HFFc6 (cell line): ENCODE measurements at places on chromosomes 13 and 19. TPM values are rescaled to one million over a fixed set of nuclear protein-coding genes. Genes with fewer than 3 reads are reported as not detected.

The KCNC3 gene
- not detected in 3 replicates for total RNA-seq

- no peak for DNase-seq
These were observed 111.3 kb upstream of the EDNRB start for GRCh38 chr13:78029901-78030300.

DNA sequence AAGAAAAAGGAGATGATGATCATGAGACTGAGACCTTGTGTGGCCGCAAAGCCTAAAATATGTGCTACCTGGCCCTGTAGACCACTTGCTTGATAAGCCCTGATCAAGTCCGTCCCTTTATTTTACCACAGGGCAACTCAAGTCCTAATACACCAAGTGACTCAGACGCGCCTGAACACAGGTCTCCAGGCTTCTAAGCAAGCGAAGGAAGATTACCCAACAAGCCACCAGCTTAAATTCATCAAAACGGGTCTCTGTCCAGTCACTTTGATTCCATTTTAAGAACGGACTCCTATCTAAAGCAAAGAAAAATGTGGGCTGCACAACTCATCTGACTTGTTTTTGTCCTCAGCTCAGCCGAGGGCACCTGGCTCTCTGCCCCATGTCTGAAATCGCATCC, 26.8 kb downstream of the SLC7A1 start:
- DNase-seq = no peak

DNA sequence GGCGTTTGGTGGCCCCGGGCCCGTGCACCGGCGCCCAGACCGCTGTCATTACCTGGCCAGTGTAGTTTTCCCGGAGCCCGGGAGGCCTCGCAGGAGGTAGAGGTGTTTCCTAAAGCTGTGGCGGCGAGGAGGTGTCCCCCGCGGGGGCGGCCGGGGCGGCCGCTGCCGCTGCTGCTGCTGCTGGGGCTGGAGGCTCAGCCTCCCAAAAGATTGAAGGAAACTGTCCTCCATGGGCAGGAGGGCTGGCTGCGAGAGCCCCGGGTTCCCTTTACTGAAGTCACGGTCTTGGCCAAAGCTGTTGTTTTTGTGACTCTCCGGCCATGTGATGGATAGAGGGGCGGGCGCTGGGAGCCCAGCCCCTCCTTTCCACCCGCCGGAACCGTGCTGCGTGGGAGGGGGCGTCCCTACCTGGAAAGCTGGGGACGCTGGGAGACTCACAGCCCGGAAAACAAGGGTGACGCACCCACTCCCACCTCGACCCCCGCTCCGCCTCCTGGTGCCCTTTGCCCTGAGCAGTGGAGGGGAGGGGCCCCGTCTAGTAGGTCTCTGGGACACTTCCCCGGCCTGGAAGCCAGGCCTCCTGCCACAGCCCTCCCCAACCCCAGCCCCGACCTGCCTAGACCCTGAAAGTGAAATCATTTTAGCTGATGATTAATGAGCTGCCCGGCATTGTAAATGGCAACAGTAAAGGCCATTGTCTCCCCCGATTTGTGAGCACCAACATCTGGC, at the start of gene N4BP2L1:
TSS of gene N4BP2L1 (minus strand) at position 279 of the 729 bp plus-strand sequence. CDS start at position 231, 48 bp downstream.
- DNase-seq = no peak

GRCh38 chr19:49391581-49392399, 3.7 kb downstream of the KASH5 start:
- DNase-seq = peak; percentile 49

The ZNF737 gene
- total RNA-seq = 2.4 to 3.0 TPM (median 3.0 TPM) in 3 replicates

- DNase-seq = no peak
These were observed 5.2 kb upstream of the CDC16 start for GRCh38 chr13:114229506-114229905.

The APC2 gene
- 0.17 to 0.47 TPM (median 0.30 TPM) in 3 replicates for total RNA-seq

DNA sequence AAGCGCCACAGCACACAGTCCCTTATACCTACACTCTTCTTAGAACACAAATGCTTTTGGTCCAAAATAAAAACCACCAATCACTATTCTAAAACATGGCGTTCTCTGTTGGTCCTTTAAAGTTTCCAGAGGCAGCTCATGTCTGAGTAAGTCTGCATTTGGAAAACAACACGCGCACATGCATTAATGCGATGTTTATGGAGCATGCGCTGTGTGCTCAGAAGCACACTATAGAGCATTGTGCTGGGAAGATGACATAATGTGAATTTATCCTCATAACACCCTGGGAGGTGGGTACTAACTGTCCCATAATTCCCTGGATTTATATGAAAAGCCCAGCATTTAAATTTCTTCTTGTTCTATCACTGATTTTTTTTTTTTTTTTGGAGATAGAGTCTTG, 10.7 kb downstream of the ZNF682 start:
- no peak for DNase-seq

DNA sequence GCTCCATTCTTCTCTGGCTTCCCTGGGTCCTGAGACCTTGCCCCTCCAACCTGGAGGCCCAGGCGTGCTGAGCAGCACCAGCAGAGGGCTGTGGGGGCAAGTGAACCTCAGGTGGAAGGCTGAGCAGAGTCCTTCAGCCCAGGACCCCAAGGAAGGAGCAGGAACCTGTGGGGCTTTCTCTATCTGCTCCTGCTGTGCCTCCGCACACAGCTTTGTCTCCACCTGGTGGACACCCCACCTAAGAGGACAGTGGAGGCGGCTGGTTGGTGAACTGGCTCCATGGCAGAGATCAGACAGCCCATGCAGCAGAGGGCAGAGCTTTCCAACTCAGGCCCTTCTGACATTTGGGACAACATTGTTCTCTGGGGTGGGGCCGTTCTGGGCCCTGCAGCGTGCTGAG, 19.7 kb downstream of the ZFR2 start:
- DNase-seq = no peak

- no peak for DNase-seq
These were observed 46.4 kb downstream of the CERS4 start for GRCh38 chr19:8255426-8256125.

DNA sequence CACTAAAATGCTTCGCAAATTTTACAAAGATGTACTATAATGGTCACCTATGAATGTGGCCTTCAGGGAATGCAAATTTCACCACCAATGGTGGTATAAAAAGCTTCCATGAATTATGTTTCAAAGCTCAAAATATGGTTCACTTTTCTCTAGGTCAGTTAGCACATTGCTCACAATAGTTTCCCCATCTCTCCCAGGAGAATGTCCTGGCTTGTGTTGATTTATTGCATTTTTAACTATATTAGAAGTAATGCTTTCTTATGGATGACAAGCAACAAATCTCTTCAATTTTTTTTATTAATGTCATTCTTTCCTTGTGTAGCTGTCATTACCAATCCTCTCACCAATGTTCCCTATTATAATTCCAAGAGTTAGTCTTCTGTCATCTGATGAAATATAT, 621.2 kb downstream of the TBC1D4 start:
- no peak for DNase-seq

DNA sequence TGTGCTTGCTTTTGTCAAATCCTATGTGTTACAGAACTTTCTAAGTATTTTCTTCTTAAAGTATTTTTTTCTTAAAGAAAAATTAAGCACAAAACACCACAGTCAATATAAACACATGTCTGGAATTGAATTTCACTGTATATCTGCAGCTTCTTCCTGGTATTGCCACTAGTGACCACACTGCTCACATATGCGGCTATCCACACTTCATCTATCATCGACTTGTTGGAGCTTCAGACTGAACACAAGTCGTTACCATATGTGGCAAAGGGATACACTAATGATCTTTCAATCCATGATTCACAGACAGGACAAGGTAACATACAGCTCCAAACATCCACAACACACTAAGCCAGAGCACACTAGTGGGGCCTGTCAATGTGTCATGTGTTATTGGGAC, 498.4 kb upstream of the ARGLU1 start:
- DNase-seq = no peak

The ZNF491 gene
- 2.1 to 2.4 TPM (median 2.1 TPM) in 3 replicates for total RNA-seq

GRCh38 chr13:50359041-50359367, 343.8 kb downstream of the KCNRG start:
- no peak for DNase-seq

DNA sequence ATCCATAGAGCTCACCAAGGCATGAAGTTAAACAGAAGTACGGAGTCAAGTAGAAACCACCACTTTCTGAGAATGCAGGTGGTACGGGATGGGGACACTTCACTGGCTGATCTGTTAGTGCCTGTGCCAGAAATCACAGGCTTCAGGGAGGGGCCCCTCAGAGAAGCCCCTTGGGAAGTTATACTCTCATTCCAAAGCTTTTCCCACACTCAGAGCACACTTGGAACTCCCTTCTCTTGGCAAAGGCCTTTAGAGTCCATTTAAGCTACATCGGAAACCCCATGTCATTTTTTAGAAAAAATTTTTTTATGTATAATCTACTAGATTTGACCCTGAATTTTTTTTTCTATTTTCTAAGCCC, 80.7 kb upstream of the WASF3 start:
- no peak for DNase-seq

- DNase-seq = peak; percentile 74
These were observed 222.1 kb downstream of the DNAJC15 start for GRCh38 chr13:43245374-43245964.

The FGF21 gene
- total RNA-seq = not detected in 3 replicates

DNA sequence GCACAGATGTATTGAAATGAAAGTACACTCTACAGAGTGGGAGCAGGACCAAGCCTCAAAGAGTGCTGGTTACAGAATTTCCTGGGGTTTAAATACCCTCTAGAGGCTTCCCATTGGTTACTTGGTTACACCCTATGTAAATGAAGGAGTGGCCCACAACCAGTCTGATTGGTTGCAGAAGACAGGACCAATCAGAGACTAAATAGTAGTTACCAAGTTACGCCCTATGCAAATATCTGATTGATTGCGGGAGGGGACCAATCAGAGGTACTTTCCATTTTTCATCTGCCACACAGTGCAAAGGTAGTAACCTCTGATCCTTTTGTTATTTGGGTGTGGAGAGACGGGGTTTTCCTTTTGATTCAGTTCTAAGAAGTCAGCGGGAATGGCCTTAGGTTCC, 5.5 kb upstream of the ZFP82 start:
- DNase-seq = no peak

DNA sequence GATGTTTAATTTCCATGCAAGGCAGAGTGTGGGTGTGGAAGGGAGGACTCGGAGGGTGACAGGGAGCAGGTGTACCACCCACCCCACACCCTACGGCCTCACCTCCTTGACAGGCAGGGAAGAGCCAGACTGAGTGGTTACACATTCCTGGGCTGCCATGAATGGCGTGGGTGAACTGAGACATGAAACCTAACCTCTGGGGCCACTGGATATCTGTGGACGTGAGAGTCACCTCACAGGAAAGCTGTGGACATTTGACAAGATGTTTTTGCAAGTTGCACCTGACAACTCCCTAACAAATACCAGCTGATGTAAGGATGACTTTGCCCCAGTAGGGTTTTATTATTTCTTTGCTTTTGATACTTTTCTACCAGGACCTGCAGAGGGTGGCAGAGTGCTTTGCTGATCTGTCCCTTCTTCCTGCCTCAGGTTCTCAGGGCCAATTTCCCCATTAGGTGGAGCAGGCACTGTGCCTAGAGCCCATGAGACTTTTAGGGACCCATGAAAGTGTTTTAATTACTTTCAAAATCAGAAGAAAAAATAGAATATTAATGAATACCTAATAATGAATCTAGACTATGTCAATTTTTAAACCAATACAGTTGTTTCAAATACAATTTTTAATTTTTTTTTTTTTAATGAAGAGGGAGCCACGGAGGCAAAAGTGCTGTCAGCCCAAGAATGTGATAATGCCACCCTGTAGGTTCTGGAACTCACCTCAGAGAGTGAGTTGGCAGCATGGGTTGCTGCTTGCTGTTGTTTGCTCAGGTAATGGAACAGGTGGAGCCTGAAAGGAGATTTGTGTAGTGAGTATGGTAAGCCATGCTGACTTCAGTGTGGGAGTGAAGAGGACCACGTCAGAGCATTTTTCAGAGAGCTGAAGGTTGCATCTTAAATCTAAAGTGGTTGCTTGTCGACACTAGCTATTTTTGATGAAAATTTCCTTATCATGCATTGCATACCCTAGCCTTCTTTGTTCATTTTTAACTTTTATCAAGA, 58.0 kb upstream of the CYSLTR2 start:
- DNase-seq = peak; percentile 59

DNA sequence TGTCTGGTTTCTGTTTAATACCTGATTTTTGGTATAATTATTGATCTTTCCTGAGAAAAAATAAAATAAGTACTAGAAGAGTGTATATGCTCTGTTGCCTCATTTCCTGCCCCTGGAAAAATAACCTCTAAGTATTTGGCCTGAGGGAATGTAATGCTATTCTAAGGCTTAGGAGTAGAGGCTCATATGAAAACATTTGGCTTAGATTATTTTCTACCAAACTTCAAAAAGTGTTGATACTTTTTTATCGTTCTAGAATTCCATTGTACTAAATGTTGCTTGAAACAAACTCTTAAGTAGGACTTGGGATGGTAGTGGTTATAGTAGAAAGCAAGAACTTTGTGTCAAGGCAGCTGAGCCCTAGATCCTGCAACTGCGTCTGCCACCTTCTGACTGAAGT, 57.8 kb downstream of the COG3 start:
- peak; percentile 66 for DNase-seq

The GJB6 gene
- not detected in 3 replicates for total RNA-seq

The PSG6 gene
- total RNA-seq = 1.1 TPM in 3 replicates

DNA sequence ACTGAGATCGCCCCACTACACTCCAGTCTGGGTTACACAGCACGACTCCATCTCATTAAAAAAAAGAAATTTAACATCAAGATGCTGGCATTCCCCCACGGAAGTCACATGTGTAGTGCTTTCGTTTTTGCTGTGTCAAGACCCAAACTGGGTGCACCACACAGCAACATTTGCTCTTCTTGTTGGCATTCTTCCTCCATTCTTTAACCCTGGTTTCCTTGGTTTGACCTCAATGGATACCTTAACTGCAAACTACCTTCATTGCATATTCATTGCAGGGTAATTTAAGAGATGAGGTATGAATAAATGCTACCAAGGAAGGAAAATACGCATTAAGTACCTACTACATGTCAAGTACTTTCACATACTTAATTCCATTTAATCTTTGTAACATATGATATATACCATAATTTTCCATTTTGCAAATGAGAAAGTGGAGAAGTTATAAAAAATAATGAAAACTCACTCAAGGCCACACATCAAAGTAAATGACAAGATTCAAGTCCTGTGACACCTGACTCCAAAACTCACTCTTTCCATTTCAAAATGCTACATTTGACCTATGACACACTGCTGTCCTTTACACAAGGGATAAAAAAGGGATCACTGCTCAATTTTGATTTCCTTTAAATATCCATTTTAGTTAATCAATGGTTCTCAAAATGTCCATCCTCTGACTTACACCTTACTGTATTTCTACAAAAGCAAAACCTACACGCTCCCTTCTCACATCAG, 59.2 kb downstream of the STK24 start:
- DNase-seq = no peak

The PCDH8 gene
- not detected in 2 replicates for total RNA-seq

The ZNF616 gene
- 8.5 to 10.2 TPM (median 8.8 TPM) in 3 replicates for total RNA-seq
